ENCODE measurements at places on chromosomes 2 and 18.

- no peaks in the 10 kb centered on the region for H3K27me3 ChIP-seq
- no peak overlapping the region for H3K4me3 ChIP-seq
- no peak overlapping the region for H3K27ac ChIP-seq
- no peak for DNase-seq
Measured at GRCh38 chr2:12897181-12897580, 180.4 kb downstream of the TRIB2 start.

- no peak overlapping the region for H3K4me3 ChIP-seq
- H3K27me3 ChIP-seq = no peaks in the 10 kb centered on the region
Measured at GRCh38 chr2:190668892-190669291, 20.0 kb downstream of the NAB1 start.

DNA sequence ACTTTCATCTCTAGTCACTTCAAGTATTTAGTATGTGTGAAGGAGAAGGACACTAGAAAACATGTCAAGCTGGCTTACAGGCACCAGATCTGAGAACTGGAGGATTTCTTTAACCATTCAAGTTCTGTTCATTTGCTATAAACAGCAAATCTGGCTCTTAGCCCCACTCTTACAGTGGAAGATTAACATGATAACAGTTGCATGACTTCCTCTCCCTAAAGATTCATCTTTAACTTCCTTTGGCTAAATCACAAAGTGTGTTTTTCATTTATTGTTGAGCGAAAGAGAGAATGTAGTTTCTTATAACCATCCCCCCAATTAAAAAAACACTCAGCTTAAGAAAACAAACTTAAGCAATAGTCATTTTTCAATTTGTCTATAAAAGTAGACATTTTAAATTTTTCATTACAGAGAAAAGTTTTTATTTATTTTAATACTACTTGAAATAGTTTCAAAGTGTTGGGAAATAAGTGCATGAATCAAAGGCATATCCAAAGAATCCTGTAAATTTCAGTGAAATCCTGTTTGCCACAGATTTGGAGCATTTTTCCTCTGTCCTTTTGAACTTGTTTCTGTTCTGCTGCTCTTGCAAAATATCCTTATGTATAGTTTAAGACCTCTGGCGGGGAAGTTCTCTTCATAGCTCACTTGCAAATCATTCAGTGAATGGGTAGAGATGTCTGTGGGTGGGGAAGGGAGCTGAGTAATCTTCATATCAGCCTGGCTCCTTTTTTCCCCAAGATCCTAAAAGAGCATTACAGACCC lies 241.0 kb upstream of the RBBP8 start:
- peak overlapping the region; percentile 79 for H3K27ac ChIP-seq
- H3K4me1 ChIP-seq = peaks cover 58% of the 10 kb centered on the region
- no peaks in the 10 kb centered on the region for H3K36me3 ChIP-seq
- peak; percentile 95 for DNase-seq
- H3K27me3 ChIP-seq = no peaks in the 10 kb centered on the region

- H3K36me3 ChIP-seq = no peaks in the 10 kb centered on the region
- H3K4me3 ChIP-seq = no peak overlapping the region
- DNase-seq = peak; percentile 51
- H3K4me1 ChIP-seq = no peaks in the 10 kb centered on the region
- no peak overlapping the region for H3K27ac ChIP-seq
Measured at GRCh38 chr2:132849118-132849517, 179.1 kb upstream of the LYPD1 start.

GRCh38 chr2:217713395-217714286 lies 289.2 kb downstream of the TNS1 start:
- H3K27ac ChIP-seq = peak overlapping the region; percentile 37
- H3K27me3 ChIP-seq = no peaks in the 10 kb centered on the region
- no peak overlapping the region for H3K4me3 ChIP-seq
- no peaks in the 10 kb centered on the region for H3K36me3 ChIP-seq

GRCh38 chr2:207655000-207655399 lies 29.8 kb upstream of the METTL21A start:
- H3K27me3 ChIP-seq = no peaks in the 10 kb centered on the region
- no peaks in the 10 kb centered on the region for H3K36me3 ChIP-seq
- DNase-seq = peak; percentile 2
- no peak overlapping the region for H3K27ac ChIP-seq
- H3K4me1 ChIP-seq = no peaks in the 10 kb centered on the region

DNA sequence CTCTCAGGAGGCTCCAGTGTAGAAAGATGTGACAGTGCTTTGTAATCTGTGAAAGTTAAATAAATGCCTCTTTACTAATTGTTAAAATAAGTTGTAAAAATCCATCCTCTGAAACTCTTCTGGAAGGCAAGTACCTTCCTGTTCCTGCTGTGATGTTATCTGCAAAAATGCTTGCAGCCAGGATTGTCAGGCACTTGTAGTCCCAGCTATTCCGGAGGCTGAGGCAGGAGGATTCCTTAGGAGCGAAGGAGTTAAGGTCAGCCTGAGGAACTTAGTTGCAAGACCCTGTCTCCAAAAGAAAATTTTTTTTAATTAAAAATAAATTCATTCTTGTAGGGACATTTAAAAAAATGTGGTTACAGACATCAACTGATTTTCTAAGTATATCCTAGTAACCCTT lies 22.7 kb upstream of the BMPR2 start:
- no peaks in the 10 kb centered on the region for H3K4me1 ChIP-seq
- H3K4me3 ChIP-seq = no peak overlapping the region
- DNase-seq = no peak
- H3K27ac ChIP-seq = no peak overlapping the region

GRCh38 chr18:59324623-59324971 lies 6.1 kb upstream of the CPLX4 start:
- peaks cover 35% of the 10 kb centered on the region for H3K36me3 ChIP-seq
- no peak overlapping the region for H3K27ac ChIP-seq
- no peaks in the 10 kb centered on the region for H3K4me1 ChIP-seq
- no peak for DNase-seq

DNA sequence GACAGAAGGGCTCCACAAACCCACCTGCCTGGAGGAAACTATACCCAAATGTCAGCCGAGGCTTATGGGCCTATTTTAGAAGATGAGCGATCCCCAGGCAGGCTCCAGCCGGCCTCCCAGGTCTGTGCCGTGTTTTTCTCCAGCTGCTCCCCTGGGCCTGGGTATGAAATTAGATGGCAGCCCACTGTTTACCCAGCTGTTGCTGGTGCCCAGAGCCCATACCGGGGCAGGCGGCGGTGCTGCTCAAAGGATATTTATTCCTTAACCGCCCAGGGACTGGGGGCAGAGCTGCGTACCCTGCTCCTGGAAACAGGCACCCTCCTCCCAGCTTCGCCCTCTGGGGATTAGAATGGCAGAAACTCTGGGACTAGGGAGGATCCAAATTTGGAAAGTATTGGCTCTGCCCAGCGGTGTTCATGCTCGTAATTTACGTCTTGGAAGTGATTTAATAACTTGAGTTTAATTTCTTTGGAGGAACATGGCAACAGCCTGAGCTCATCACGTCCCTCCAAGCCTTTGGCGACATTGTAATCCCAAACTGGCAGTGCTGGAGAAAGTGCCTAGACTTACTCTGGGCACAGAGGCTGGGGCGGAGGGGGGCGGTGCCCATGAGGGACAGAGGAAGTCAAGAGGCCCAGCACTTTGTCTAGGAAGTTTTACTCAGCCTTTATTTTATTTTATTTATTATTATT lies 199.2 kb downstream of the KLHL29 start:
- no peak overlapping the region for H3K27ac ChIP-seq
- no peak overlapping the region for H3K4me3 ChIP-seq
- DNase-seq = no peak
- H3K36me3 ChIP-seq = no peaks in the 10 kb centered on the region
- H3K4me1 ChIP-seq = no peaks in the 10 kb centered on the region

DNA sequence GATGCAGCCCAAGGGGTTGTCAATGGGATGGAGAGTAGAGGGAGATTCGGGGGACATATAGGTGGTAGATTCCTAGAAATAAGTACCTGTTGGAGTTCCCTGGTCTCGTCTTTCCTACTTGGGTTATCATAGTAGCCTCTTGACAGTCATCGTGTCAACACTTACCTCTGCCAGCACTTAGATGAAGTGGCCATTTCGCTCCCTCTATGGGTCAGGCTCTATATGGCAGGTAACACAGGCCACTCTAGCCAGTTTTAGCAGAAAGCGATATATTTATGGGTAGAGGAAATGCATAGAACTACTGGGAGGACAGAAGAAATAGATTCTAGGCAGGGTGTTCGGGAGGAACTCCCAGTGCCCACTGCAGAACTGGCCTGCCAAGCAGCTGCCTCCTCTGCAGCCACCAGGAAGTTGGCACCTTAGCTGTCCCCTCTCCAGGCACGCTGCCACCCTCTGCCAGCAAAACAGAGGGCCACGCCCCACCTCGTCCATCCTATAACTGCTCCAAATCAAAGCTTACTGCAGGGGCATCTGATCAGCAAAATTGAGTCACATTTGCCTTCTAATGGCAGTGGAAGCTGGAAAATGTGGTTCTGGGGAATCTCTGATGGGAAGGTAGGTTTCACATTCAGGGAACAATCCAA lies 181.3 kb downstream of the INSIG2 start:
- H3K36me3 ChIP-seq = no peaks in the 10 kb centered on the region
- H3K4me3 ChIP-seq = no peak overlapping the region
- H3K27me3 ChIP-seq = no peaks in the 10 kb centered on the region
- DNase-seq = peak; percentile 27
- no peaks in the 10 kb centered on the region for H3K4me1 ChIP-seq

DNA sequence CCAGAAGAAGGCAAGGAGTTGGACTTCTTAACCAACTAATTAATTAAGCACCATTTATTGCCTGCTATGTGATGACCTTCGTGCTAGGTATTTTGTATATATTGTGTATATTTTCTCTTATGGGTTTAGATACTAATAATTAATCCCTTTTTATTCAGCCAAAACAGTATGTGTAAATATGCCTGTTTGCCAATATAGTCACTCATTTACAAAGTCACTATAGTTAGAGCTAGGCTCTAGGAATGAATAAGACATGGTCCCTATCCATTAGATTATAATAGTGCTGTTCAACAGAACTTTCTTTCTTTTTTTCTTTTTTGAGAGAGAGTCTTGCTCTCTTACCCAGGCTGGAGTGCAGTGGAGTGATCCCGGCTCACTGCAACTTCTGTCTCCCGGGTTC lies 51.4 kb downstream of the GREB1L start:
- no peak for DNase-seq
- no peaks in the 10 kb centered on the region for H3K36me3 ChIP-seq
- no peaks in the 10 kb centered on the region for H3K27me3 ChIP-seq

GRCh38 chr2:189582809-189583192 lies 2.2 kb upstream of the SLC40A1 start:
- no peak overlapping the region for H3K4me3 ChIP-seq
- peaks cover 35% of the 10 kb centered on the region for H3K27me3 ChIP-seq
- no peak overlapping the region for H3K27ac ChIP-seq
- no peaks in the 10 kb centered on the region for H3K4me1 ChIP-seq
- no peaks in the 10 kb centered on the region for H3K36me3 ChIP-seq
- DNase-seq = no peak

GRCh38 chr2:14628901-14629300 lies 3.6 kb upstream of the LRATD1 start:
- no peaks in the 10 kb centered on the region for H3K36me3 ChIP-seq
- H3K4me3 ChIP-seq = no peak overlapping the region
- no peak for DNase-seq
- no peaks in the 10 kb centered on the region for H3K4me1 ChIP-seq

DNA sequence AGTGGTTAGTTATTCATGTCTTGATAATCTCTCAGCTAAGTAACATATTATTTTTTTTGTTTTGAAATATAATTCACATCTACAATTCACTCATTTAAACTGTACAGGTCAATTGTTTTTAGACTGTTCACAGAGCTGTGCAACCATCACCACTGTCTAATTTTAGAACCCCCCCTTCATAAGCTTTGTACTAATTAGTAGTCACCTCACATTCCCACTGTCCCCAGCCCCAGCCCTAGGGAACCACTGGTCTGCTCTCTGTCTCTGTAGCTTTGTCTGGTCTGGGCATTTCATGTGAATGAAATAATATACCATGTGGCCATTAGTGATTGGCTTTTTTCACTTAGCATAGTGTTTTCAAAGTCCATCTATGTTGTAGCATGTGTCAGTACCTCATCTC lies 55.3 kb downstream of the LCLAT1 start:
- no peaks in the 10 kb centered on the region for H3K36me3 ChIP-seq
- H3K27me3 ChIP-seq = no peaks in the 10 kb centered on the region
- H3K27ac ChIP-seq = no peak overlapping the region
- DNase-seq = no peak

GRCh38 chr2:133459590-133459989 lies 108.7 kb downstream of the NCKAP5 start:
- no peaks in the 10 kb centered on the region for H3K27me3 ChIP-seq
- H3K27ac ChIP-seq = no peak overlapping the region
- no peaks in the 10 kb centered on the region for H3K4me1 ChIP-seq
- no peaks in the 10 kb centered on the region for H3K36me3 ChIP-seq

- peak overlapping the region; percentile 97 for H3K4me3 ChIP-seq
- H3K36me3 ChIP-seq = peaks cover 29% of the 10 kb centered on the region
- H3K27ac ChIP-seq = peak overlapping the region; percentile 100
- DNase-seq = peak; percentile 56
- H3K27me3 ChIP-seq = no peaks in the 10 kb centered on the region
Measured at GRCh38 chr2:191678437-191679100, 633 bp downstream of the NABP1 start.

DNA sequence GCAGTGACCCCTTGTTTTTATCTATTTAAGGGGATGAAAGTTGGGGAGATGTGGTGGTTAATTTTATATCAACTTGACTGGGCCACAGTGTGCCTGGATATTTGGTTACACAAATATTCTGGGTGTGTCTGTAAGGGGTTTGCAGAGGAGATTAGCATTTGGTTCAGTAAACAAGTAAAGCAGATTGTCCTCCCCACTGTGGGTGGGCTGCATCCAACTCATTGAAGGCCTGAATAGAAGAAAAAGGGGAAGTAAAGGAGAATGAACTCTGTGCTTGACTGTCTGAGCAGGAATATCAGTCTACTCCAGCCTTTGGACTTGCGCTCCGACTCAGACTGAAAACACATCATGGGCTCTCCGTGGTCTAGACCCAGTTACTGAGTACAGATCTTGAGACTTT lies 80.9 kb downstream of the GCA start:
- no peak overlapping the region for H3K4me3 ChIP-seq
- H3K36me3 ChIP-seq = no peaks in the 10 kb centered on the region
- no peak for DNase-seq
- no peak overlapping the region for H3K27ac ChIP-seq
- H3K4me1 ChIP-seq = no peaks in the 10 kb centered on the region

DNA sequence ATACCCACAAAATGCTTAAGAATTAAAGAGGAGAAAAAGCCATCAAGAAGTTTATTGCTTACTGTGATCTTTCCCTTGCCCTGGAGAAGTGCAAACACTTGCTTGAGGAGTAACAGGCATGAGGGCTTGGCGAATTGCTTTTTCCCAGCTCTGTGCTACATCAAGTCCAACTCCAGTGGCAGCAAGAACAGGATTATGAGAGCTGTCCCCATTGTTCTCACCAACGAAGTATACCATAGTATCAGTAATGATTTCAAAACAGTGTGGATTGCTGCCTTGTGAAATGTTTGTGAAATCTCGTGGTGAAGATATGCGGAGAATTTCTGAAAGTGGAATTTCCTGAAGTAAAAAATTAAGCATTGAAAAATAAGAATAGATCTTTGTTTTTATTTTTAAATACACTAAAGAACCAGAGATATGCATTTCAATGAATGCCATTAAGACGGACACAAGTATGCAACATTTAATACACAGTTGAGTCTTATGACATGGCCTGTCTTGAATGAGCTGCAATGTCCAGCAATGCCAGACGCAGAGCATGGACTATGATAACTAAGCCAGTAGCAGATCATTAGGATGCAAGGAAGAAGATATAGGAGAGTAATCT lies 43.0 kb downstream of the NDUFAF7 start:
- no peaks in the 10 kb centered on the region for H3K27me3 ChIP-seq
- peak; percentile 6 for DNase-seq
- no peak overlapping the region for H3K27ac ChIP-seq

Measured in GM23248 (cell line).